ENCODE measurements at places on chromosomes 1 and 21.

DNA sequence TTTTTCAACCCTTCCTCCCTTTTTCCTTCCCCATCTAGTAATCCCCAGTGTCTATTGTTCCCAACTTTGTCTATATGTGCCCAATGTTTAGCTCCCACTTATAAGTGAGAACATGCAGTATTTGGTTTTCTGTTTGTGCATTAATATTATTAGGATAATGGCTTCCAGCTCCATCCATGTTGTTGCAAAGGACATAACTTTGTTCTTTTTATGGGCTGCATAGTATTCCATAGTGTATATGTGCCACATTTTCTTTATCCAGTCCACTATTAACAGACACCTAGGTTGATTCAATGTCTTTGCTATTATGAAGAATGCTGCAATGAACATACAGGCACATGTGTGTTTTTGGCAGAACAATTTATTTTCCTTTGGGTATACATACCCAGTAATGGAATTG is 121.0 kb upstream of the C1orf105 start:
- DNase-seq: no peak

DNA sequence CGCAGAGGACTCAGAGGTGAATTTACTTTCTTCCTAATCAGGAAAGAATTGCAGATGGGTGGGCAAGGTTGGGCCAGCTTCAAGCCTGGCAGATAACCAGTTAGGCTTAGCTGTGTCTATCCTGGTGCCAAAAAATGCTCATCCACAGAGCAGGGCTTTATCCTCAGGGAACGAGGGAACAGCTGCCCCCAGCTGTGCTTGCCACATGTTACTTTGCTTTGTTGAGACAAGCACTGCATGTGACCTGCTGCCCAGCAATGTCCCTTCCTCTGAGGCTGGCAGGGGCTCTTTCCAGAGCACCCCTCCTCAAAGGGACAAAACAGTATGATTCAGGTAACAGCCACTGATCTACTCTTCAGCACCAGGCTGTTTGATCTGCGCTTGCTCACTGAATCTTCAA is 505.1 kb upstream of the USP24 start:
- DNase-seq: peak; percentile 43

DNA sequence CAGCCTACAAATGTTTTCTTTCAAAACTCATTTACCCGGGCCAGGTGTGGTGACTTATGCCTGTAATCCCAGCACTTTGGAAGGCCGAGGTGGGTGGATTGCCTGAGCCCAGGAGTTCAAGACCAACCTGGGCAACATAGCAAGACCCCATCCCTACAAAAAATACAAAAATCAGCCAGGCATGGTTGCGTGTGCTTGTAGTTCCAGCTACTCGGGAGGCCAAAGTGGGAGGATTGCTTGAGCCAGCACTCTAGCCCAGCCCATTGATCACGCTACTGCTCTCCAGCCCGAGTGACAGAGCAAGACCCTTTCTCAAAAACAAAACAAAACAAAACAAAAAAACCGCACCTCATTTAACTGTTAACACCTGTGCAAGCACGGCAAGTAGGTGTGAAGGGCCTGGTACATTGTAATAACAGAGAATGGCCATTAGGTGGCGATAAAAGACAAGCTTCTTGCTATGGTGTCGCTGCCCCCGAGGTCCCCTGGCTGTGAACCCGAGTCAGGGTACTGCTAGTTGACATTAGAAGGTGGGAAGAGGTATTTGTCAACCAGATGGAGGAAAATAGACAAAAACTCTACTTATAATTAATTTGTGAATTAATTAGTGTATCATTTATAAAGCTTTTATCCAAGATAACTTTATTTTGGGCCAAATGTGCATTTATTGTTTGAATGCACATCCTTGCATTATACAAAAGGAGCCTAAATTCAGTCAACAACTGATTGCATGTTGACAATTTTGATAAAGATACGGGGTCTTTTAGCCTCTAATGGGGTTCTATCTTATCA is 66.5 kb downstream of the SH3BGR start:
- DNase-seq: peak; percentile 87

GRCh38 chr1:40451238-40451585 is 936 bp downstream of the ZFP69B start:
- no peak for DNase-seq

- no peak for DNase-seq
Measured at GRCh38 chr1:209391792-209392191, 191.7 kb upstream of the CAMK1G start.

DNA sequence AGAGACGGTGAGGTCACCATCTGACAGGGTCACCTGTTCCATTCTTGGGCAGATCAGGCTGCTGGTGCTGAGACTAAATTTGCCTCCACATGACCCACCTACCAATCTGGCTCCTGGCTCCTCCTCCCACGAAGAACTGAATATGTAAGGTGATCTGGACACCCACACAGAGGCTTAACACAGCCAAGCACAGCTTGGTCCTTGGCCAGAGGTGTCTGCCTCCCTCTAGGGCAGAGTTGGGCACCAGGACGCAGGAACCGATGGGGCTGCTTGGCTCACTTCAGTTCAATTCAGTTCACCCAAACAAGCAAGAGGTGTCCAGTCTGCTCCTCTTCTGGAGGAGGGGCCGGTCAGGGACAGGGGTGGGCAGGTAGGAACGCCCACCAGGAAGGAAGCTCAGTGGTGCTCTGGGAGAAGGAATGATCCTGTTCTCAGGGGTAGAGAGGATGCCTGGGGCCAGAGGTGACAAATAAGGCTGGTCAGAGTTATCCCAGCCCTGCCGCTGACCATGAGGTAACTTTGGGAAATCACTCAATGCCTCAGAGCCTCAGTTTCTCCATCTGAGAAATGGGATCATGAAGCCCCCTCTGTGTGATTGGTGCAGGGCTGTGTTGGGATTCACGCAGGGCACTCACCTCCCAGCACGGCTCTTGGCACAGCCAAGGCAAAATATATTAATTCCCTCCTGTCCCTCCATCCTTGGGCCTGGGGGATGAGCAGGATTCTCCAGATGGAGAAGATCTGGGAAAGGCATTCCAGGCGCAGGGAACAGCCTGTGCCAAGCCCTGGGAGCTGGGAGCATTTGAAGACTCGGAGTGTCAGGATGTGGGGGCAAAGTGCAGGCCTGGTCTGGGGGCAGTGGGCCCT is 284.5 kb downstream of the PTPRU start:
- DNase-seq: no peak

- no peak for DNase-seq
Measured at GRCh38 chr1:169326261-169326955, 41.2 kb downstream of the NME7 start.

GRCh38 chr21:24995216-24995615 is 612.1 kb downstream of the MRPL39 start:
- no peak for DNase-seq

All from D341Med (cell line).